ENCODE measurements at places on chromosomes 11 and 22.

DNA sequence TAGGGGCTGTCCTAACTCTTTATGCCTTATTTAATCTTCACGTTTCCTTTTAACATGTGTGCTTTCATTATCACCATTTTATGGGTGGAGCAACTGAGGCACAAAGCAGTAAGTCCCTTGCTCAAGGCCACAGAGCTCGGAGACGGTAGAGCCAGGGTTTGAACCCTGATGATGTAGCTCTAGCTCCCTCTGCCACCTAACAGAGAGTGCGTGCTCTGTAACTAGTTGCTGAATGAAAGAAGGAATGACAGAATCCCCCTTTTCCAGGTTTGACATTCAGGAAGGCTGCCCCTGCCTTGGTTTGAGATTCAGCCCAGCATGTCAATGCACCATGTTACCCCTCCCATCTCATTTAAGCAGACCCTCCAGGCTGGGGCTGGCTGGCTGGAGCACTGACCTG is 193.3 kb upstream of the NAV2 start:
- no peak for DNase-seq

- no peak for DNase-seq
Observed at GRCh38 chr22:33780531-33781136, 139.6 kb downstream of the LARGE1 start.

GRCh38 chr22:35842954-35843353 is 125.3 kb downstream of the APOL5 start:
- peak; percentile 84 for DNase-seq

GRCh38 chr22:49959782-49960158 is 802 bp upstream of the PIM3 start:
- DNase-seq = peak; percentile 35

- DNase-seq = peak; percentile 80
Observed at GRCh38 chr22:20111045-20111688, 4.7 kb upstream of the RANBP1 start.

GRCh38 chr11:1487091-1487850 is 692 bp upstream of the MOB2 start:
- no peak for DNase-seq

- peak; percentile 77 for DNase-seq
Observed at GRCh38 chr11:73205661-73206343, 12.3 kb upstream of the P2RY2 start.

- DNase-seq = no peak
Observed at GRCh38 chr22:31953261-31953660, 8.9 kb downstream of the YWHAH start.

DNA sequence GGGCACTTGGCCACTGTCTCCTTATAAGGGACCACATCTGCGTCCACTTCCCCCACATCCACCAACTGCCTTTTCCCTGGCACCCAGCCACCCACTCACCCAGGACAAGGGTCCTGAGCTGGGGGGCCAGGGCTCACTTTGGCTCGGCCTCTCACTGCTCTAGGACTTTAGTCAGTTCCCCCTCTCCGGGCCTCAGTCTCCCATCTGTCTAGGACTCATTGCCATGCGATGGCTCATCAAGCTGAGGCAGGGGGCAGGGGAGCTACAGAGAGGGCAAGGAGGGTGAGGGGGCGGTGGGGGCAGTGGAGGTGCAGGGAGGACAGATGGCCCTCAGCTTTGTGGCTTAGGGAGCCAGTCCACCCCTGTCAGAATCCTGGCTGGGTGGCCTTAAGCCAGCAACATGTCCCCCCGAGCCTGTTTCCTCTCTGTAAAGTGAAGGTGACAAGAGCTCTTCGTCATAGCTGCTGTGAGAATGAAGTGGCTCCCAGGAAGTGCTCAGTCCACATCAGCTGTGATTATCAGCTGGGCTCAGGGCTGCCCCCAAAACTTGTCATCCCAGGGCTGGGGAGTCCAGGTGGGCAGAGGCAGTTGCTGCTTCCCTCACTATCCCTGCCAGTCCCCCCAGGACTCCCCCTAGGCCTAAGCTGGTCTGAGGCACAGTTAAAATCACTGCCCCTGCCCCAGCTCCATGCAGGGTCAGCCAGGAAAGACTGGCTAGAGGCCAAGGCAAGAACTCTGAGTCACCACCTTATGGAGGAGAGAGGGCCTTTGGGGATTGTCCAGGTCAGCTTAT is 14.9 kb downstream of the RAC2 start:
- DNase-seq = no peak

DNA sequence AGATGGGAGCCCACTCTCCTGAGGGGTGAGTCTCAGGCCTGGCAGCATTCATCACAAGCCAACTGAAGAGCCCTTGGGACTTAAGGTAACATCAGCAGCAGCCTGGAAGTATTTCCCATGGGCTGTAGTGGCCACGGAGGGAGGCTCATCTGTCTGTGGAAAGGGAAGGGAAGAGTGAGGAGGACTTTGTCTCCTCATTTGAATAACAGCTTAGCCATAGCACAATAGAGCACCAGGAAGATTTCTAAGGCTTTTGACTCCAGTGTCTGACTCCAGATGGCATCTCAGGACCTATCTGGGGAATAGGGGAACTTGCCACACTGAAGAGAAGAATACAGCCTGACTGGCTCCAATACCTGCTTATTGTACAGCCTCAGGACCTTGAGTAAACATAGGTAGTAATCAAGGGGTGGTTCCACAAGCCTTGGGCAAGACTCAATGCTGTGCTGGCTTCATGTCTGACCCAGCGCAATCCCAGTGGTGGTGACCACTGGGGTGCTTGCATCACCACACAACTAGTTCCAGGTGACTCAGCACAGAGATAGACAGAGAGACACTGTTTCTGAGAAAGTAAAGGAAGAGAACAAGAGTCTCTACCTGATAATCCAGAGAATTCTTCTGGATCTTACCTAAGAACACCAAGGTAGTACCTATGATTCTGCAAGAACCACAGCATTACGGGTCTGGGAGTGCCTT is 510.5 kb upstream of the CCDC179 start:
- DNase-seq = no peak

DNA sequence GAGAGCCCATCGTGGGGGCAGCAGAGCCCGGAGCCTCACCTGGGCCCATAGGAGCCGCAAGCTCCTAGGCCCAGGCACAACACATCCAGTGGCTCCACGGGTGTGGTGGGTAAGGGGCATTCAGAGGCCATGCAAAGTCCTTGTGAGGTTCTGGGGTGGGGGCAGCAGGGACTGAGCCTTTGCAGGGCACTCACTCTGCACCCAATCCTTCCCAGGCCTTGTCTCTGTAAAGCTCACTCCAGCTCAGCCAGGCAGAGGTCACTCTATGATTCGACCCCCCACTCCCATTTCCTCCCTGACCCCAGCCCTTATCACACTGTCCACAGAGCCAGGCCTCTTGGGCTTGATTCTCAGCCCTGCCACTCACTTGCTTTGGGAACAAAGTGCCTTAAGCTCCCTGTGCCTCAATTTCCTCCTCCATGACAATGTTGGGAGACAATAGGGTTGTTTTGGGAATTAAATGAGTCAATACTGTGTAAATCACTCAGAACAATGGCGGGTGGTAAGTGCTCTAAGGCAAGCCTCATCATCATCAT is 46.6 kb downstream of the LRRC32 start:
- DNase-seq = no peak

DNA sequence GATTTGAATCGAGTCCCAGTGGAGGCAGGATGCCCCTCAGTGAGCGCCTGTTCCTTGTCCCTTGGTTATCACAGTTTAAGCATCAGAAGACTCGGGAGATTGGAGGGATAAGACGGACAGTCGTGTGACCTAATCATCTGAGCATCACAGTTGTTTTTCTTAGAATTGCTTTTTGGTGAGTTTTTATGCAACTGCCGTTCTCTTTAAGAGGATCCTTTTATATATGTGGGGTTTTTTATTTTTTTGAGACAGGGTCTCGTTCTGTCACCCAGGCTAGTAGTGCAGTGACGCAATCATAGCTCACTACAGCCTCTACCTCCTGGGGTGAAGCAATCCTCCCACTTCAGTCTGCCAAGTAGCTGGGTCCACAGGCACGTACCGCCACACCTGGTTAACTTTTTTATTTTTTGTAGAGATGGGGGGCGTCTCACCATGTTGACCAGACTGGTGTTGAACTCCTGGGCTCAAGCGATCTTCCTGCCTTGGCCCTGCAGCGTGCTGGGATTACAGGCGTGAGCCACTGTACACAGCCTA is 16.5 kb downstream of the NUP50 start:
- peak; percentile 55 for DNase-seq

GRCh38 chr11:110491577-110492320 is 62.0 kb downstream of the FDX1 start:
- no peak for DNase-seq

- DNase-seq = no peak
Observed at GRCh38 chr11:133347988-133348387, 184.3 kb downstream of the OPCML start.

- no peak for DNase-seq
Observed at GRCh38 chr11:70129051-70129592, 51.0 kb downstream of the ANO1 start.

GRCh38 chr22:27251563-27251962 is 550.0 kb downstream of the MN1 start:
- no peak for DNase-seq

DNA sequence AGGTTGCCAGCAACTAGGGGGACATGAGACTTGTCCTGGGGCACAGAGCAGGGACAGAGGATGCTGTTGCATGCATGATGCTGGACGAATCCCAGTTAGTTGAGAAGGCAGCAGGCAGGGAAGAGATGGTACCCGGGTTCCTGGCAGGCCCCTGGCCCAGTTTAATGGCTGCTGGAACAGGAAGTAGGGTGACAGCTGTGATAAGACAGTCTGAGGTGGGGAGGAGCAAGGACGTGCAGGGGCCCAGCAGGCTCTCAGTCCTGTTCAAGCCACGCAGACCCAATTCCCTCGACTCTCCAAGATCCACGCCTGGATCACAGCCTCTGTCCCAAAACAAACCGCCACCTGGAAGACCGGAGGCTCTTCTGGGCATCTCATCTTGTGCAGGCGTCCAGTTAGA is 32.0 kb downstream of the LRRC10B start:
- no peak for DNase-seq

- no peak for DNase-seq
Observed at GRCh38 chr11:31664954-31665353, 146.2 kb downstream of the PAX6 start.

- DNase-seq = peak; percentile 52
Observed at GRCh38 chr11:12680246-12680939, 6.2 kb downstream of the TEAD1 start.

DNA sequence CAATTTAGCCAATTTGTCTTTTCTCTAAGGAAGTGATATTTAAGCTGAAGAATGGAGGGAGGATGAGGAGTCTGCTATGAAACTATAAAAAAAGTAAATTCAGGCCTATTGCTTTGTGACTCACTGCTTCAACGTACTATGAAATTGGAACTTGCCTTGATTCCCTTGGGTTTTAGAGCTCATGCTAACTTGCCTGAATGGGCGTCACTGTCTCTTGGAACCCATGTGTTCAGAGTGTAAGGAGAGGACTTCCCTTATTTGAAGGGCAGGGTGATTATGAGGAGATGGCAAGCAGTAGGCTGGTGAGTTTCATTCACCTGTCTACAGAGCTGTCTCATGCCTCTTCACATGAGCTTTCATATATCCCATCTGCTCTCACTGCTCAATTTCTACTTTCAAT is 28.7 kb upstream of the WT1 start:
- no peak for DNase-seq

- peak; percentile 13 for DNase-seq
Observed at GRCh38 chr11:97610000-97610399, 1220.2 kb downstream of the JRKL start.
